Fibroblast of villous mesenchyme (primary cell): ENCODE measurements at places on chromosomes 3 and 15. TPM values are rescaled to one million over a fixed set of nuclear protein-coding genes. Genes with fewer than 3 reads are reported as not detected.

Gene KBTBD13
- not detected in 2 replicates for total RNA-seq

Gene ERC2
- under 0.01 and 0.43 TPM in 2 replicates for total RNA-seq

Gene RASL12
- total RNA-seq = under 0.01 and 2.9 TPM in 2 replicates

Gene SUCNR1
- total RNA-seq = 0.32 and 0.43 TPM in 2 replicates

Gene GOLGA8O
- 0.43 and 0.64 TPM in 2 replicates for total RNA-seq

Gene TM6SF1
- total RNA-seq = 1.7 and 2.6 TPM in 2 replicates

Gene LOXL1
- 73.8 and 99.9 TPM in 2 replicates for total RNA-seq

Gene RETNLB
- total RNA-seq = not detected in 2 replicates

Gene PAK6
- under 0.01 TPM in 2 replicates for total RNA-seq

Gene FANCD2OS
- not detected in 2 replicates for total RNA-seq

Gene NUP210
- total RNA-seq = under 0.01 TPM in 1 of 2 replicates, not detected in the other

Gene CIDEC
- total RNA-seq = not detected in 2 replicates

Gene SGO1
- total RNA-seq = 3.9 and 7.8 TPM in 2 replicates

Gene OPA1
- 81.2 and 91.5 TPM in 2 replicates for total RNA-seq

Gene CPEB1
- total RNA-seq = 3.9 and 7.1 TPM in 2 replicates

DNA sequence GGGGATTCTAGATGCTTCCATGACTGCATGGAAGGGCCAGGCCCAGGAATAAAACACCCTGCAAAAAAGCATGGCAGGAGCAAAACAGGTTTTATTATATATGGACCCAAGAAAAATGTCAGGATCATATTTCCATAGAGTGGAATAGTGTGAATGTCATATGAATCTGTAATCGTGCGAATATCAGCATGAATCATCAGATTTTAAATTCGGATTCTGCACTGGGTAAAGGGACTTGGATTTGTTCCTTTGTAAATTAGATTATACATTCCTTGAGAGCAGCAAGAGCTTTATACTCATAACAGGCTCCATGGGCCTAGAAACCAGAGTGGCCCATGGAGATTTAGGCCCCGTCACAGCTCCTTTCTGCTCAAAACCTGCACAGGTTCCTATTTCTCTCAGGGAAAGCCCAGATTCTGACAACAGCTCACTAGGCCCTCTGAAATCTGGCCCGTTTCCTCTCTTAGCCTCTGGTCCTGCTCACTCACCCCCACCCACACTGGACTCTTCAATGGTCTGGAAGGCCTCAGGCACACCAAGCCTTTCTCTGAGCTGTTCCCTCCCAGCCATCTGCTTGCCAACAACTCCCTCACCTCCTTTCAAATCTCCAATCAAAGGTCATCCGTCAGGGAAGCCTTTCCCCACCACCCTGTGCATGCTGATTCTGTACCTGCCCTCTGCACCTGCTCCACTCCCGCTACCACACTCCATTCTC, 76.0 kb downstream of the FEM1B start:
- DNase-seq = no peak

- no peak for DNase-seq
Measured at GRCh38 chr3:106740116-106740515, 637.1 kb upstream of the CCDC54 start.

- no peak for DNase-seq
Measured at GRCh38 chr3:155556531-155556930, 188.3 kb downstream of the PLCH1 start.

DNA sequence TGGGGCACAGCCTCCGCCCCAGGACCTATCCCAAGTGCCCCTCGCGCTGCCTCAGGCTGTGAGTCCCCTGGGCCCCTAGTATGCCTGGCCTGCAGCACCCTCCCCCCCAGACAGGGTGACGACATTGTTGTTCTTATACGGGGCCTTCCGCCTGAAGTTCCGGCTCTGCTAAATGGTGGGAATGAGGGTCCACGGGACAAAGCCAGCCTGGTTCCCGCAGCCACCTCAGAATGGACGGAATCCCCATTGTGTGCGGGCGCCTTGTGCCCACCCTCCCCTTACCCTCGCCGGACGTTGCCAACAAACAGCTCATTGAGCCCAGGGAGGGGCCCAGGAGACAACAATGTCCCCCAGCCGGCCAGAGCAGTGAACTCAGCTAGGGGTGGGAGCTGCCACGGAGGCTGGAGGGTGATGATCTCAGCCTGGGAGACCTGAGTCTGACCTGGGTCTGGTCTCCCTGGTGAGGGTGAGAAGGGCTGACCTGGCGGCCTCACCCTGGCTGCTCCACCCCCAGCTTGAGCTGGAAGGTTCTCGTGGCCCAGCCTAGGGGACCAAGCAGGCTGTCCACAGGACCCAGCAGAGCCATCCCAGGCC, 10.2 kb upstream of the DLL4 start:
- no peak for DNase-seq

DNA sequence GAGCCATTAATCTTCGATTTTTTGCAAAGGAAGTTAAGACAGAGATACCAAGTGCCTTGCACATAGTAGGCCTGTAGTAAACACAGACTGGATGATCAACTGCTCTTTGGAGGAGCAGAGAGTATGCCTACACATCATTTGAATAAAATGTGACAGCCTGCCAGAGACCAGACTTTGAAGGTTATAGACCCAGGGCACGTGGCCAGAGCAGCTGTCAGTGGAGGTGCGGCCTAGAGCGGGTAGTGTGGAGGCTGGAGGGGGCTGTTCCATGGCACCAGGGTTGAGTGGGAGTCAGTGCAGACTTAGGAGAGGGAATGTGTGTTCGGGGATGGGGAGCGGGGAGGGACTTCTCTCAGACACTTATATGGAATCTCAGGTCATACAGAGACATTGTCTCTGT, 80.8 kb downstream of the SMAD3 start:
- DNase-seq = peak; percentile 85

GRCh38 chr15:90221246-90221900, 12.4 kb downstream of the CIB1 start:
- peak; percentile 89 for DNase-seq

DNA sequence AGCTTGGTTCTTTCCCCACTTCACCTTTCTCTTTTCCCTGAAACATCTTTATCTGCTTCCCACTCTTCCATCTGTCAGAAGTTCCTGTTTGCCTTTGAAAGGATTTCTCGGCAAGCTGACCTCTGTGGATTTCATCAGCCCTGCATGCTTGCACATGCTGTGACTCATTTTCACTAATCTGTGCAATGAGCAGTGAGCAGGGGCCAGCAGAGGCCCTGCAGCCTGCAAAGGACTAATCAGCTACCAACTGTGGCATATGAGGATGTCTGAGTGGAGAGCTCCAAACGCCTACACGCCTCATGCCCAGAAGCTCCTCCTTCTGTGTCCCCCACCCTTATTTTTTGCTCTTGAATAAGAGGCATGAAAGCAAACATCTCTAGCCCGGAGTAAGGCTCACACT, 333.0 kb upstream of the SEMA6D start:
- peak; percentile 94 for DNase-seq

- no peak for DNase-seq
Measured at GRCh38 chr3:57796261-57796660, 40.2 kb downstream of the SLMAP start.

- DNase-seq = no peak
Measured at GRCh38 chr3:151321526-151321925, 4.9 kb upstream of the GPR87 start.

GRCh38 chr15:74584779-74585178, 30.9 kb upstream of the CLK3 start:
- DNase-seq = no peak

DNA sequence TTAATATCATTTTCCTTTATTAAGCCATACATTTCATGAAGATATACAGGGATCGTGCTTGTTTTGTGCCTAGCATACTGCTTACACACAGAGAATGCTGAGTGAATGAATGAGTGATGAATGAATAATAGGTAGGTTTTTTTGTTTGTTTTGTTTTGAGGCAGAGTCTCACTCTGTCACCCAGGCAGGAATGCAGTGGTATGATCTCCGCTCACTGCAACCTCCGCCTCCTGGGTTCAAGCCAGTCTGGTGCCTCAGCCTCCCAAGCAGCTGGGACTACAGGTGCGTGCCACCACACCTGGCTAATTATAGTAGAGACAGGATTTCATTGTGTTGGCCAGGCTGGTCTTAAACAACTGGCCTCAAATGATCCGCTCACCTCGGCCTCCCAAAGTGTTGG, 400.0 kb downstream of the ROBO1 start:
- no peak for DNase-seq

- no peak for DNase-seq
Measured at GRCh38 chr15:60152386-60152785, 148.3 kb downstream of the FOXB1 start.

GRCh38 chr3:184379358-184380184, at the start of gene CHRD:
TSS of gene CHRD (plus strand) at chr3:184380054. CDS start at chr3:184380319, 265 bp downstream.
- no peak for DNase-seq

DNA sequence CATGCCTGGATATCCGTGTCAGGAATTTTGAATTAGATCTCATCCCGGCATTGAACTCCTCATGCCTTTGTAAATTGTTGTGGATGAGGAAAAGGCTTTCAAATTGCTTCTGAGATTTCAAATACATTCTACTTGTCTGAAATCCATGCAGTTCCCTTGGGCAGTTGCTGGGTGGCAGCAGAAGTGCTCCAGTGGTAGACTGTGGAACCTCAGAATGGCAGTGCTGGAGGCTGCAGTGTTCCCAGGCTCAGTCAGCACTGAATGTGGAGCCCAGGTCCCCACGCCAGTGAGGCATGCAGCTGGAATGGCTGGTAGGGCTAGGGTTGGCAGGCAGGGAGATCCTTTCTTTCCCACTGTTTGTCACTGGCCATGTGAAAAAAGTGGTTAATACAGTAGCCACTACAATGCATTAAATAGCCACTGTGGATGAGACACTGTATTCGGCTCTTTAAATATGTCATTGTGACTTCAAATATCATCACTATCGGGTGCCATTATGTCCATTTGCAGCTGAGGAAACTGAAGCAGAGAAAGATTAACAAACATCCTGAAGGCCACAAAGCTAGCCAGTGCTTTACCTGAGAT, 98.6 kb downstream of the TPRG1 start:
- peak; percentile 78 for DNase-seq

DNA sequence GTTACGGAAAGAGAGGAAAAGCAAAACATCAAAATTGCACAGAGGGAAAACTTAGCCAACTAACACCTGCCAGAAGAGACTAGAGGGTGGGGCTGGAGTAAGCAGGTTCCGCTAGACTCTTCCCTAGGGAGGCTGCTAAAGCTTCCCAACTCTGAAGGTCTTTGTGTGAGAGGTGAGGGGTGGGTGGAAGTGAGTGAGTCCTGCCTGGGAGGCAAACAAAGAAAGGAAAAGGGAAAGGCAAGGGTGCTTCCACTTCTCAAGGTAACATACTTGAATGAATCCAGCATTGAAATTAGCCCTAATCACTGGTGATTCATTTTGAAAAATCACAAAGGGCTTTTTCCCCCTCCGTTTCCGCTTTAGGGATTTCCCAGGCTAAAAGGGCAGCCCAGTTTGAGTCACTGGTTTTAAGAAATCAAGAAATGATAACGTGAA, 220.5 kb upstream of the ADAMTS9 start:
- peak; percentile 46 for DNase-seq

GRCh38 chr3:43638594-43639447, 17.0 kb upstream of the ANO10 start:
- DNase-seq = no peak

GRCh38 chr3:129966876-129967275, 7.6 kb upstream of the TRH start:
- no peak for DNase-seq

- peak; percentile 65 for DNase-seq
Measured at GRCh38 chr3:114079761-114080160, 23.2 kb downstream of the QTRT2 start.

DNA sequence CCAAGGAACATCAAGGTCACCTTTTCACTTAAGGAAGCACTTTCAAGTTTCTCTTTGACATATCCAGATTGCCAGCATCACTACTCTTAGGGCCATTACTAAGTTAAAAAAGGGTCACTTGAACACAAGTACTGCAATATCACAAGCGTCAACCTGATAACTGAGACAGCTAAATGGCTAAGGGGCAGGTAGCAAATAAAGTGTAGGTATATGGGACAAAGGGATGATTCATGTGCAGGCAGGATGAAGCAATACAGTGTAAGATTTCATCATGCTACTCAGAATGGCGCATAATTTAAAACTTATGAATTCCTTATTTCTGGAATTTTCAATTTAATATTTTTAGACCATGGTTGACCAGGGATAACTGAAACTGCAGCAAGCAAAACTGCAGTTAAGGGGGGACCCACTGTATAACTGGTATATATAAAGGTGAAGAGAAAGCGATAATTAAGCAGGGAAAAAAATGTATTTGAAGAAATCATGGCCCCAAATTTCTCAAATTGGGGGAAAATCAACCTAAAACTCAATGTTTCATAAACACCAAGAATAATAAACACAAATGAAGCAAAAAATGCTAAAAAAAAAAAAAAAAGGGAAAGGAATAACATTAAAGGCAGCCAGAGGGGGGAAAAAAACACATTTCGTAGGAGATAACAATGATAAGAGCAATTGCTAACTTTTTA, 13.1 kb downstream of the CCR1 start:
- DNase-seq = no peak

DNA sequence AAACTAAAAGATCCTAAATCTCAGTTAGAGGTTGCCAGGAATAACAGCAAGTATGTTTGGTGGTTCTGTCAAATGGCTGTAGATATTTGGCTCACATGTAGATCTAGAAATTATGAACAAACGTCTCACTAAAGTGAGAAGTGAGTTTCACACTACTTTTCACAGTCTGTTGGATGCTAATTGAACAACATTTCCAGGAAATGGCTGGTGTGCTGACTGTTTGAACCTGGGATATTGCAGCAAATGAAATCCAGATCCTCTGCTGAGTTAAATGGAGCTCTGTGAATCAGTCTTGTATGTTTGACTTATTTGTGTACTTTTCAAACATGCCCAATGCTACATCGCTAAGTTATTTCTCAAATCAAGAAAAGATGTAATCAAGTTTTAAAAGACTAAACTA, 21.3 kb upstream of the RSL24D1 start:
- no peak for DNase-seq

GRCh38 chr15:61564785-61565184, 335.7 kb upstream of the RORA start:
- no peak for DNase-seq

- DNase-seq = no peak
Measured at GRCh38 chr3:56994391-56994790, 66.1 kb upstream of the SPATA12 start.

DNA sequence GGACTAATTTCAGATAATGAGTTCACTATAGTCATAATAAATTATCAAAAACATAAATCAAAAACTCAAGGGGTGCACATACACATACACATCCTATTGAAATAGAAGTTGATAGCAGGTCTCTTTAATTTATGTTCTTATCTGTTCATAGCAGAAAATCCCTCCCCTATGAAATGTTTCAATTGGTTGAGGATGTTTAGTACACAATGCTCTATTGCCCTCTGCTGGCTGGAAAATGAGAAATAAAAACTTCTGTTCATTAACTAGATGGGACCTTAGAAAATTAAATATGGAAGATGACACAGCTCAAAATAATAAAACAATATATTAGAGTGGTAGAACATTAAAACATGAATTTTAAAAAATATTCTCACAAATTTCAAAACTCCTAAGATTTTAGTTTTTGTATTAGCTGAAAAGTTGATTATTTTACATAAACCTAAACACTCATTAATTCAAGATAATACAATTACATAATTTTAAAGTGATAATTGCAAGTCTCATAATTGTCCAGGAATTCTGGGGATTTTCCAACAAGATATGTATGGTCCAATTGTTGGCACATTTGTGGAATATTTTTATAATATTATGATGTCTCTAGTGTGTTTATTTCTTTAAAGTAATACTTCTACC, 735.0 kb downstream of the ROBO1 start:
- DNase-seq = peak; percentile 58

GRCh38 chr3:188752850-188753249, 418.9 kb upstream of the TPRG1 start:
- DNase-seq = no peak
